Hippocampal formation (tissue), 2 donors: ENCODE measurements at places on chromosomes 3 and 15.

- no peak for DNase-seq
Observed at GRCh38 chr3:45741742-45742460, 52.7 kb downstream of the SACM1L start.

DNA sequence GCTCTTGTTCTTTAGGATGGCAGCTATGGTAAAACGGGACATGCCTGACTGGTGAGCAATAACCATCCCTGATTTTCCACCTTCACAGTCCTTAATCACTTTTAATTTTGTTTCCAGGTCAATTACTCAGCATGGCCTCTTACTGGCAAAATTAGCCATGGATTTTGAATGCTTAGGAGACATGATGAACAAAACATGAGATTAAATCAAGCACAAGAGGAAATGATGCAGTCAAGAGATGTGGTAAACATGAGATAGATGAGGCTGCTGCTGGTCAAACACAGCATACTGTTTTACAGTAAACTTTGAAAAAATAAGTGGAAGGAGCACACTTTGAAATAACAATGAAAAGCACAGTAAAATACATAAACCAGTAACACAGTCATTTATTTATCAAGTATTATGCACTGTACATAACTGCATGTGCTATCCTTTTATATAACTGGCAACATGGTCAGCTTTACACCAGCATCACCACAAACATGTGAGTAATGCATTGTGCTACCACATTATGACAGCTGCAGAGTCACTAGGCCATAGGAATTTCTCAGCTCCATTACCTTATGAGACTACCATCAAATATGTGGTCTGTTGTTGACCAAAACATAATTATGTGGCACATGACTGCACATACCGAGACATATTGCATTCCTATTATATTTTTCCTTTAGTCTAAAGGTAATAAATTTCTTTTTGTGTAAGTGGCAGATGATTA is 30.1 kb upstream of the ZNF502 start:
- no peak for DNase-seq

GRCh38 chr3:177441813-177442646 is 244.7 kb upstream of the TBL1XR1 start:
- DNase-seq: no peak

- no peak for DNase-seq
Observed at GRCh38 chr3:124600765-124601164, 129.5 kb upstream of the UMPS start.

GRCh38 chr3:107206141-107206540 is 171.1 kb upstream of the CCDC54 start:
- peak; percentile 9 for DNase-seq

GRCh38 chr15:59104602-59104911 is 389 bp upstream of the CCNB2 start:
- no peak for DNase-seq

GRCh38 chr15:55289746-55290527 is at the start of gene RAB27A:
Gene RAB27A, minus strand, starts transcription at chr15:55289813. Its CDS starts 54,879 bp downstream, at chr15:55234934.
- peak; percentile 51 for DNase-seq

DNA sequence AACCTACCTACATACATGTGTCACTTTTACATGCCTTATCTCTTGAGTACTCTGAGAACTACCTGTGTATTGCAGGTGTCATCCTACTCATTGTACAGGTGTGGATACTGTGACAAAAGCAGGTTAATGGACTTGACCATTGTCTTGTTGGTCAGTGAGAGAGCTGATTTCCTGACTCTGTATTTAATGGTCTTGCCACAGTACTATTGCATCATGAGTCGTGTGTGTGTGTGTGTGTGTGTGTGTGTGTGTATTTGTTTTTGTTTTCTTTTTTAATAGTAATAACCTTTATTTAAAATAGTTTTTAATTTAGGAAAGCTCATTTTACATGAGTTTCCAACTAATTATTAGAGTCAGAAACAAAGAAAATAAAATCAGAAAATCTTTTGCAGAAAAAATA is 7.7 kb downstream of the SELENOT start:
- DNase-seq: no peak

DNA sequence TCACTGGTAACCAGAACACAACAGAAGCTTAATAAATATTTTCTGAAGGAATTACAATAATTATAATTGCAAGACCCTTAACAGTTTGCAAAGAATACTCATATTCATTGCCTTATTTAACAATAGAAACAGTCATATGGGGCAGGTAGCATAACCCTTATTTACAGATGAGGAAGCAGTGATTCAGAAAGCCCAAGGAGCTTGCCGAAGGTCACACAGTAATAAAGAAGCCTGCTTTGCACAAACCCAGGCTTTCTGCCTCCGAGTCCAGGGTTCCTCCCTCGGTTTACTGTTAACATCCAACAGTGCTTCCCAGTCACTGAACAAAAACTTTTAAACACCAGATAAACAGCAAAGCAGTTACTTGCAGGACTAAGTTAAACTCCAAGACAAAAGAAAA is 35.3 kb downstream of the SRGAP3 start:
- DNase-seq: no peak

DNA sequence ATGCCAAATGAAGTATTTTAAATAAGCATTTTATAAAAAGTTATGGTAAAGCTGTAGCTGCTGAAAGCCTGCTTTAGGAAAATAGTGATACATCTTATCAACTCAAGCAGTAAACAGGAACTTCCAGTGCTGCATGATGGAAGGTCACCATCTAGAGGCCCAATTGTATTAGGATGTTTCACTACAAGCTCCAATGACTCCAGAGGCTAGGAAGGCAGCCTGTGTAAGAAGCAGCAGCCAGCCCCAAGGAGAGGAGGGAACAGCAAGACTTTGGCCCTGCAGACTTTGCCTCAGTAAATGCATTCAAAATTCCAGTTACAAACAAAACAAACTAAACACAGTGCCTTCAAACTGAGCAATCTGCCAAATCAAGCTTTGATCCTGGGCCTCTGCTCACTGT is 32.1 kb downstream of the ILDR1 start:
- DNase-seq: no peak

DNA sequence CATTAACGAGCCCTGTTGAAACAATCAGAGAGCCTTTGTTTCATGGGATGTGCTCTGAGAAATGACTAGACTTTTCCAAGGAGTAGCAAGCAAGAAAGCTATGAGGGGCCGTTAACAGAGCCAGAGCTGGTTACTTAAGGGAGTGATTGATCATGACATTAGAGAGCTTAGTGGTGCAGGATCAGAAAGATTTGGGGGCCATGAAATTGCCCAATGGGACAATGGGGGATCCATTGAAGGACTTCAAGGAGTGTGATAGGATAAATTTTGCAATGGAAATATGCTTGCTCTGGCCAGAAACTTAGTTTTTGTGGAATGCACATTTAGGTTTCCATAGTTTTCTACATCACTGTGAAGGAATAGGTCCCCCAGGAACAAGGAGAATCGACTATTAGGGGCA is 45.6 kb downstream of the LRRC3B start:
- no peak for DNase-seq

GRCh38 chr3:58719684-58720083 is 53.1 kb upstream of the FAM3D start:
- DNase-seq: no peak

- no peak for DNase-seq
Observed at GRCh38 chr15:77856705-77857346, 220.7 kb downstream of the TBC1D2B start.

- no peak for DNase-seq
Observed at GRCh38 chr3:184575701-184576100, 14.1 kb downstream of the EPHB3 start.

- no peak for DNase-seq
Observed at GRCh38 chr15:96123028-96123400, 207.5 kb upstream of the NR2F2 start.

DNA sequence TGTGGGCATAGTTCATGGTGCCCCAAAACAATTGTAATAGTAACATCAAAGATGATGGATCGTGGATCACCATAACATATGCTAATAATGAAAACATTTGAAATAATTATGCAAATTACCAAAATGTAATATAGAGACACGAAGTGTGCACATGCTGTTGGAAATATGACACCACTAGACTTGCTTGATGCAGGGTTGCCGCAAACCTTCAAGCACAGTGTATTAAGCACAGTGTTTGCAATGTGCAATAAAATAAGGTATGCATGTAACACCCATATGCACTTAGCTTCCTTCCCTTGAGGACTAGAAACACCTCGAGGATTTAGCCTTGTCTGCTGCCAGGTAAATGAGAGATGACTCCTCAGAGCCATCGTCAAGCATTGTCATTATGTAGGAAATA is 10.9 kb upstream of the GJD2 start:
- no peak for DNase-seq

GRCh38 chr3:27594096-27594690 is 110.0 kb upstream of the SLC4A7 start:
- no peak for DNase-seq
